ENCODE measurements at places on chromosomes 13 and 19.

GRCh38 chr13:27658546-27658945 lies 36.9 kb downstream of the POLR1D start:
- no peak for DNase-seq

DNA sequence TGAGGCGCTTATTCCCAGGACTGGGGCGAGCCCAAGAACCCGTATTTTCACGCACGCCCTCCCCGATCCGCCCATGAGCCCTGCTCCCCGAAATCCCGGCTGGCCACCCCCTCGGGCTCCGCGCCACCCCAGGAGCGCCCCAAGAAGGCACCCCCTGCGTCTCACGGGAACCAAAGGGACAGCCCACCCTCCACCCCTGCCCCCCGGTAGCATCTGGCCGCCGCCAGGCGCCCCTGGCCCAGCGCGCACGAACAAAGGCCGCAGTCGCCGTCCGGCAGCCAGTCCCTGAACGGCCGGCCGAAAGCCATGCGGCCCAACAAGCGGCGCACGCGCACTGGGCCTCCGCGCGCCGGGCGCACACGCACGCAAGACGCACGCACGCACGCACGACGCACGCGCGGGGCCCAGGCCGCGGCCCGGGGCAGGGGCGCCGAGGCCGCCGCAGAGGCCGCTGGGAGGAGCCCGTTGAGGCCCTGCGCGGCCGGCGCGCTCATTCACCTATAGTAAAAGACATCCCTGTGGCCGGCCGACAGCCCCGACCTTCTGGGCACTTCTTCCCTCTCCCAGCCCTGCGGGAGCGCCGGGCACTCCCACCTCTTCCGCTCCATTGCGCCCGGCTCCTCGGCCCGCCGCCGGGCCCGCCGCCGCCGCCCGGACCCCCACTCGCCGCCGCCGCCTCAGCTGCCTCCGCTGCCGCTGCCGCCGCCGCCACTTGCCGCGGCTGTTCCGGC lies 476 bp downstream of the MBD3 start:
- peak; percentile 64 for DNase-seq

DNA sequence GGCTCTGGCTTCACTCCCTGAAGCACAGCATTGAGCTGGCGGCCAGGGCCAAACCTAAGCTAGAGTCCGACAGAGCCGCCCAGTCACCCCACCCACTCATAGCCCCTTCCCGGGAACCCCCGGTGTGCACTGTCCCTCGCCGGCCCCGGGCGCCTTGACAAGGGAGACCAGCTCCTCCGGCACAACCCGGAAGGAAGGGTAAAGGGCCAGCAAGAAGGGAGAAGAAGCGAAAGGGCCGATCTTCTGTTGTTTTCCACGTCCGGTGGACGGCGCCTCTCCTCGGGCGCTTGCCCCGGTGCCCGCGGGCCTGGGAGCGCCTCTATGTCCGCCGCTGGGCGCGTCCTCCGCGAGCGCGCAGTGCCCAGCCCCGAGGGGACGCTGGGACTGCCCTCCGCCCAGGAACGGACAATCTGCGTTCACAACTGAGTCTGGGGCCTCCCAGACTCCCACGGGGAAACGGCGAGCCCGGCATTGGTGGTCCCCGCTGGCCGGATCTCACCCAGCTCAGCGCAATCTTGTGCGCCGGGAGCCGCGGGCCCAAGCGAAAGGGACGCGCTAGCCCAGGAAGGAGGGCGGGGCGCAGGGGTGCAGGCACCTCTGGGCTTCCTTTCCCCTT lies 172.5 kb upstream of the MIR17HG start:
- DNase-seq = no peak

DNA sequence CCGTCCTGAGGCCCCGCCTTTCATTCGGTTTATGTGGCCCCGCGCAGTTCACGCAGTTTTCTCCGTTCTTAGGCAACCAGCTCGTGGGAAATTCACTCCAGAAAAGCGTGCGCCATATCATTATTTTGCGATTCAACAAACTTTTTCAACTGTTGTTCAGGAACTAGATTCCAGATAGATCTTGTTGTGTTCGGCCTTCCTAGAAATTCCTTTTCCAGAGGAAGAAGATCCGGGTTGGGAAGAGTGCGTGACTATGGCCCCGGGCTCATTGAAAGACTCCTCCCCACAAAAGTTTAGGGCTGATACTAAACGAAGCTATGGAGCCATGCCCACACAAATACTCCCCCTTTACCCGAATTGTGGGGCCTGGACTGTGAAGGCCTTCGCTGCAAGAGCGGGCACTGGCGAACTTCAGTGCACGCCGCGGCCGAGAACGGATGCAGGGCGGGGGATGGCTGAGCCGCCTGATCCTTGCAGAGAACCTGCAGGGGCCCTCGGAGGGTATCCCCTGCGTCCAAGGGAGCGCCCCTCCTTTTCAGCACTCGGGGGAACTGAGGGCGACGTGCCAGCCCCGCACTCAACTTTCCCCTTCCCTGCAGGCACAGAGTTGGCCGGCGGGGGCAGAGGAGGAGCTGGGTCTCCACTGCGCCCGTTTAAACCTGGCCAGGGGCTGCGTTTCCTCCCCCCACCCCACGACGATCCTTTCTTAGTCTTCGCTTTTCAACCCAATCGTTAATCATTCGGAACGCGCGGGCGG lies 904 bp upstream of the SOX1 start:
- no peak for DNase-seq

GRCh38 chr13:27424246-27425157 lies at the start of gene GTF3A:
Gene GTF3A (plus strand): TSS chr13:27424619.
- peak; percentile 62 for DNase-seq

DNA sequence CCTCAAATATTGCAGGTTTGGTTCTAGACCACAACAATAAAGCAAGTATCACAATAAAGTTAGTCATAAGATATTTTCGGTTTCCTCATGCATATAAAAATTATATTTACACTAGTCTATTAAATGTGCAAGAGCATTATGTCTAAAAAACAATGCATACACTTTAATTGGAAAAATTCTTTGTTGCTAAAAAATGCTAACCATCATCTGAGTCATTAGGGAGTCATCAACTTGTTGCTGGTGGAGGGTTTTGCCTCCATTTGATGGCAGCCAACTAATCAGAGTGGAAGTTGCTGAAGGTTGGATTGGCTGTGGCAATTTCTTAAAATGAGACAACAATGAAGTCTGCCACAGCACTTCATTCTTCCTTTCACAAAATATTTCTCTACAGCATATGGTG lies 422.3 kb upstream of the GPC6 start:
- DNase-seq = no peak

DNA sequence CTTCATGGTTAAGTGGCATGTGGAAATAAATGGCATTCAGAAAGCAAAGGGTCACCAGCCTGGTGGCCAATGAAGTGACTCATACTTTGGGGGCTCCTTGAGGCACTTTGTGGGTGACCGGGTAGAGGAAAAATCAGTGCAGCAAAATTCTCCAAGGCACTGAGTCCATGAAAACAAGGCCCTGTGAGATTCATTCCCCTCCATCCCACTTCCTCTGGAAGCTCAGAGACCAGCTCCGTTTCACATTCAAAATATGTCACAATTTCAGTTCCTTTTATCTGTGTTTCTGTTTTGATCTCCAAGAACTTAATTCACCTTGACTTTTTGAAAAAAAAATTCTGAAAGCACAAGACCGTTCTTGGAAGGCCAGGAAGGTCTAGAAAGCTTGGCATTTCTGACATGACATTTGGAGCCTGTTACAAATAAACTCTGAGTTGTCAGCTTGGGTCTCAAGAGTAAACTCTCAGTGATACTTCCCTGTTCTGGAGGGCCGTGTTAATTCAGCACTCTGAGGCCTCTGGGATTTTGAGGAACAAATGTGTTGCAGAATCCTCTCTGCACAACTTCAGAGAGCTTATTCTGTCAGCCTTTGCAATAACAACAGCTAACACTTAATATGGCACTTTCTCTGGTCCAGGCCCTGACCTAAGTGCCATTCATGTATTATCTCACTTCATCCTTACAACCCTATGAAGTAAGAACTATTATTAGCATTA lies 6.8 kb downstream of the CYSLTR2 start:
- no peak for DNase-seq

DNA sequence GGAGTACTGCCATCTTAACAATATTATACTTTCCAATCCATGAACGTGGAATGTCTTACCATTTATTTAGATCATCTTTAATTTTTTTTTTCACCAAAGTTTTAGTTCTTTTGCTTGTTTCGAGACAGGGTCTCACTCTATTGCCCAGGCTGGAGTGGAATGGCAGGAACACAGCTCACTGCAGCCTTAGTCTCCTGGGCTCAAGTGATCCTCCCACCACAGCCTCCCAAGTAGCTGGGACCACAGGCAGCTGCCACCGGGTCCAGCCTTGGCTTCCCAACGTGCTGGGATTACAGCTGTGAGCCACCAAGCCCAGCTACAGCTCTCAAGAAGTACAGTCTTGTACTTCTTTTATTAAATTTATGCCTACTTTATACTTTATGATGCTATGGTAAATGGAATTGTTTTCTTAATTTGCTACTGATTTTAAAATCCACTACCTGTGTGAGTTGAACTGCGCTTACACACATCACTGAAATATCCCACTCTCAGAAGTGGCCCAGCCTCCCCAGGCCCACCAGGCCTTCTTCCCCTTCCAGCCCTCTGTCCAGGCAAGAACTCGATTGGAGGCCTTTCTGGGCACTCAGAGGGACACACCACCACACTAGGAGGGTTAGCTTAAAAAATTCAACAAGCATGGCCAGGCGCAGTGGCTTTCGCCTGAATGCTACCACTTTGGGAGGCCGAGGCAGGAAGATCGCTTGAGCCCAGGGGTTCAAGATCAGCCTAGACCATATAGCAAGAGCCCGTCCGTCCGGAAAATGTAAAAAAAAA lies 1.0 kb upstream of the PGLS start:
- no peak for DNase-seq

- DNase-seq = no peak
Observed at GRCh38 chr19:12465211-12465610, 19.4 kb downstream of the ZNF709 start.

- no peak for DNase-seq
Observed at GRCh38 chr13:38880397-38880796, 110.2 kb downstream of the STOML3 start.

- DNase-seq = peak; percentile 64
Observed at GRCh38 chr19:16371540-16371986, 46.9 kb downstream of the KLF2 start.

DNA sequence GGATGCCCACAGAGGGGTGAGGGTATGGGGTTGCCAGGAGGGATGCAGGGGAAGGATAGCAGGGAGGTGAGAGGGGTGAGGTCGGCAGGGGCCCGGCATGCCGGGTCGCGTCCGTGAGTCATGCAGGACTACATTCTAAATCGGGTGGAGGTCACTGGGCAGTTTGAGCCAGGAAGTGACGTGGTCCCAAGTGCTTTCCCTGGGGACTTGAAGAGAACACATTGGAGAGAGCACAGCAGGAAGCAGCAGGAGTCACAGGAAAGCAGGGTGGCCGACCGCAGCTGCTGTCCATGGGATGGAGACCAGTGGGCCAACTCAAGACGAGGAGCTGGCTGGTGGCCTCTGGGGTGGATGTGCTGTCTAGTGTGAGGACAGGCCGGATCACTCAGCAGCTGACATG lies 92.0 kb upstream of the WASF3 start:
- DNase-seq = no peak

- no peak for DNase-seq
Observed at GRCh38 chr19:31290931-31291590, 58.2 kb downstream of the TSHZ3 start.

GRCh38 chr19:3968556-3969434 lies 2.1 kb downstream of the DAPK3 start:
- no peak for DNase-seq

All from stimulated activated CD8-positive, alpha-beta memory T cell treated with anti-CD3 and anti-CD28 coated beads, Interleukin-7, amount 100 ng/mL, for 24 hours (primary cell).